ENCODE measurements at places on chromosomes 7 and 10.

DNA sequence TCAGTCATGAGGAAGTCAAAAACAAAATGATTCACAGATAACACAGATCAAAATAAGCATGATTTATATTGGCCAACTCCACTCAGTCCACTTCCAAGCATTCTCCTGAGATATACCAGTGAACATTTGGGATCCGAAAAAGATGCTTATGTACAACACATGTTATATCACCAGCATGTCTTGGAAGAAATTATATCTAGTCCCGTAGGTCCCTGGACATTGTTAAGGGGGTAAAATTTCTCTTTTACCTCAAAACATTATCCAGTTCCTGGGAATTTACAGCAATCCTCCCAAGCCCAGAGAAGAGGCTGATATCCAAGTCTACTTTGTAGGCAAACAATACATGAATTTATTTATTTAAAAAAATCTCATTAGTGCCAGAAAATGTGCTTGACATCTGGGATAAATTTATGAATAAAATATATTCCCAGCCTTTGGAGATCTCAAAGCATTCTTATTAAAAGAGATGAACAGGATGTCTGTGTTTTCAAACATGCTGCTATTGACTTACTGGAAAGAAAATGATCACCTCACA, 582.2 kb upstream of the ZWINT start:
- no peak for DNase-seq

DNA sequence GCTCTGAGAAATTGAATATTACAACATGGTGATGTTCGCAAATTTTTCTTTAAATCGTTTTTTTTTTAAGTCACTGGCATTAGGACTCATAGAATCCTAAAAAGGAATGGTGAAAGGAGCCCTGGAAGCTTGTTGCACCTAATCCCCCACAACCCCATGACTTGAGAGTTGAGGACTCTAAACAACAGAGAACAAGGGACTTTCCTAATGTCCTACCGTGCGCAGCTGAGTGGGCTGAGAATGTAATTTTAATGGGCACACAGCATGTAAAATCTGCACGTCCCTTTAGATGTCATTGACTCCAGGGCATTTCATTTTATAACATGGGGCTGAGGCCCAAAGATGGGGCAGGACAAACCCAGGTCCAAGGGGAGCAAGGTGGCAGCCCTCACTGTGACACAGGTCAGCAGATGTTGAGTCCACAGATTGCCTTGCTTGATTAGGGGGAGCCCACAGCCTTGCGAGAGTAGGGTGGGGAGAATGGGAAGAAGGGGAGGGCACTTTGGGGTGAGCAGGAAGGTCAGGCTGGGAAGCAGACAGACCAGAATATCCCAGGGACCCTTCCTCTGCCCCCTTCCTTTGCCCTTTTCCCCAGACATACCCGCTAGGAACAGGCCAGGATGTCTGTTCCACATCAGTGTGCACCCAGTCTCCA, 208.4 kb upstream of the ZMIZ1 start:
- no peak for DNase-seq

DNA sequence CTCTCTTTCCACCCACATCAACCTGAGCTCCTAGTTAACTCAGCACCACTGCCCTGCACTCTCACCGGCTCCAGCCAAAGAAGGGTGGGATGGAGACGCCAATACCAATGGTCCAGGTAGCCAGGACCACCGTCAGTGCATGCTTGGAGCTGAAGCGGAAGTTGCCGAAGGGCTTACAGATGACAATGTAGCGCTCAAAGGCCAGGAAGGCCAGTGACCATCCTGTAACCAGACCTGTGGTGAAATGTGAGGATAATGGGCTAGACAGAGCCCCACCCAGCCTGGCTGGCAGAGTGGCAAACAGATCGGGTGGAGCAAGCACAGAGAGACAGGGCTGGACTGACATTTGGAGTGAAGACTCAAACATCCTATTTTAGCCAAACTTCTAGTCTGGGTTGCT, 673 bp downstream of the OPN1SW start:
- DNase-seq: no peak

GRCh38 chr10:95388539-95388938, 97.7 kb upstream of the PDLIM1 start:
- DNase-seq: no peak

DNA sequence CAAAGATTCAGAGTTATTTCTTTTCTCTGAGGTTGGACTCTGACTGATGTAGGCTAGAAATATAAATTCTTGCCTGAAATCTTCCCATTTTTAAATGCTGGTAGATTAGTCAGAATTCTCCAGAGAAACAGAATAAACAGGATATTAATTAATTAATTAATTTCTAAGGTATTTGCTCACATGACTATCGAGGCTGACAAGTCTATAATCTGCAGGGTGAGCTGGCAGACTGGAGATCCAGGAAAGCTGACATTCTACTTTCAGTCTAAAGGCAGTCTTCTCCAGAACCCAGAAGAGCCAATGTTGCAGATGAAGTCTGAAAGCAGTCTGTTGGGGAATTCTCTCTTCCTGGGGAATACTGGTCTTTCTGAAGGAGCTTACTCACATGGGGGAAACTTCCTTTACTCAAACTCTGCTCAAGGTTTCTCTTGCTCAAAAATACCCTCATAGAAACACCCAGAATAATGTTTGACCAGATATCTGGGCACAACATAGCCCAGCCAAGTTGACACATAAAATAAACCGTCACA, 189.7 kb downstream of the KIF20B start:
- DNase-seq: no peak

GRCh38 chr7:3912291-3912690, 611.2 kb downstream of the SDK1 start:
- DNase-seq: no peak

- peak; percentile 56 for DNase-seq
Observed at GRCh38 chr10:11472158-11472753, 139.2 kb downstream of the USP6NL start.

GRCh38 chr10:62264702-62265436, 3.8 kb downstream of the RTKN2 start:
- DNase-seq: peak; percentile 73

- DNase-seq: no peak
Observed at GRCh38 chr7:22572292-22572691, 72.3 kb upstream of the STEAP1B start.

DNA sequence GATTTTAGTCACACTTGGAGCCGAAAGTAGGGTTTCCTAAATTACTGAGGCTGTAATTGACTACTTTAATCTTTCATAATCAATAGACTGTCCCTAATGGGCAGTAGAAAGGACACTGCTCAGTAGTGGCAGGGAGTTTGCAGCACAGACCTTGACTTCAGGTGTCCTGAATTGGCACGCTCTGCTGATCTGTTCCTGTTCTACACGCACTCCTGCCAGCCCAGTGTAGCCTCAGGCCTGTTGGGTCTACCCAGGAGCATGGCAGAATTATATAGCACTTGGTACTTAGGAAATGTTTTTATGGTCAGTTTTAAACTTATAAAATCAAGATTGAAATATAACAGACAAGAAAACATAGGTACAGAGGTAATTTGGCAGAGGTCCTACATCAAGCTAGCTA, 9.0 kb downstream of the EIF4H start:
- DNase-seq: no peak

- no peak for DNase-seq
Observed at GRCh38 chr10:6033954-6034353, 28.2 kb downstream of the IL2RA start.

DNA sequence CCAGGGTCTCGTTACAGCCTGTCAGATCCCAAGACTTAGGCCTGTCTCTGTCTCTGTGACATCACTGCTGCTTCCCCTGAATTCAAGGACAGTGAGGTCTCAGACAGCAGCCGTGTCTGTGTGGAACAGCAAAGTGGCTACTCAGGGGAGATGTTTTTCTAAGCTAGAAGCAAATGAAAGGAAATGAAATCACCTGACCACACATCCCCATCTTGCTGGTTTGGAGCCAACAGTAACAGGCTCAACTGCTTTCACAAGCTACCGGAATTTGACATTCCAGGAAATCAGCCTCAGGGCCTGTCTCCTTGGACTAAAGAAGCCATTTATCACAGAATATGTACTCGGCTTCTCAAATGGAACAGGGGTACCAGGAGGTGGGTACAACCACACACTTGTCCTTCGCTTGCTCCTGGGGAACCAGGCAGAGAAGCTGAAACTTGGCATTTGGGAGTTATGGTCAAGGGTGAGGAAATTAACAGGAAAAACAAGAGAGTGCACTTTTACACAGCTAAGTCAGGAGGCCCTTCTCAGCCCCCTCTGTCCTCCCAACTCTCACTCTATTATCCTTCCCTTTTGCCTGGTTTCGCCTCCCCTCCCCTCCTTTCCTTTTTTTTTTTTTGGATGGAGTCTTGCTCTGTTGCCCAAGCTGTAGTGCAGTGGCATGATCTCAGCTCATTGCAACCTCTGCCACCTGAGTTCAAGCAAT, 73.2 kb downstream of the SPDYE5 start:
- peak; percentile 48 for DNase-seq

DNA sequence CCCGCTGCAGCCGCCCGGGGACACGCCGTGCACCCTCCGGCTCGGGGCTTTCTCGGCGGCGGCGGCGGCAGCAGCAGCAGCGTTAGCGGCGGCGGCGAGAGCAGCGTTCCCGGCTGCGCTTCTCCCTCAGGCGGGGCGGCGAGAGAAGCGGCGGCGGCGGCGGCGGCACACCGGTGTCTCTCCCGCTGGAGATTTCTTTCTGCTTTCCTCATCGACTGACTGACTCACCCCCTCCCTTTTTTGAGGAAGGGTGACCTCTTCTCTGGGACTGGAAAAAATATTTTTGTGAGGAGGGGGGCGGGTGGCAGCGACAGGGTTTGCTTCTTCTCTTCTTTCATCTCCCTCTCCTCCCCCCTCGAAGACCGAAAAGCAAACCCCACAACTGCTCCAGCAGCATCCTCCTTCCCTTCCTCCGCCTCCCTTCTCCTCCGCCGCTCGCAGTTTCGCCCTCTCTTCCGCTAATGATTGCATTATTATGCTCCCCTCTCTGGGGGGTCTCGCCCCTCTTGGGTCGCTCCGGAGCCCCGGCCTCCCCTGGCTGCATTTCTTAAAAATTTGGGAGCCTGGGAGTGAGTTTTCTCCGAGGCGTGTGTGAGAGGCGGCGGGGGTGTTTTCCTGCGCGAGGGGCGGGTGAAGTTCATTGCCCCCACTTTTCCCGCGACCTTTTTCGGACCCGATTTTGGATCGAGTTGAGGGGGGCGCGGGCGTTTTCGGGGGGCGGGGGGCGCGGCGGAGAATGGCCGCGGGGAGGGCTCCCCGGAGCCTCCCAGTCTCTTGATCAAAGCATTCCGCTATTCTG, 411 bp downstream of the AUTS2 start:
- no peak for DNase-seq

DNA sequence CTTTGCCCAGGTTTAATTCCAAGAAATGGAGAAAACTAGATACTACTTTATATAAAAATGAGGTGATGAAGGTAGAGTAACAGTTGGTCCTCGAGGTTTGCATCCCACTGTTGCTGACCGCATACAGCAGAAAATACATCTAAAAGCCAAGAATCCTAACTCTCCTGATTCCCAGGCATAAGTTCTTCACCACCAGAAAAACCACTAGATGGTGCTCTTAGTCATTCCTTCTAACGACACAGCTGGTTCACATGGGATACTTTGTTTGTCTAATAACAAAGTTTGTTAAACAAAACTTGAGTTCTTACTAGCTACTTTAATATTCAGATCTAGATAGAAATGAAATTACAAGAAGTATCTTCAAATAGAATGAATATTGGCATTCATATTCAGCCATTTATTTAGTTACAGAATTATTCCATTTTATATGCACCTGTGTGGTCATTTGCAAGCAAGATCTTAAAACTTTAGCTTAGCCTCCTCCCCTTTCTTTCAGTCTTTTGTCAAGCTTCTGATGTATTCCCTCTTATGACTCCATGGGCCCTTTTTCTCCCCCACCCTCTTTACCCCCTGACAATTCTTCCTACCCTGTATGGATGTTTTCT, 54.1 kb upstream of the CYP26C1 start:
- peak; percentile 52 for DNase-seq
